ENCODE measurements at places on chromosomes 13 and 19.

DNA sequence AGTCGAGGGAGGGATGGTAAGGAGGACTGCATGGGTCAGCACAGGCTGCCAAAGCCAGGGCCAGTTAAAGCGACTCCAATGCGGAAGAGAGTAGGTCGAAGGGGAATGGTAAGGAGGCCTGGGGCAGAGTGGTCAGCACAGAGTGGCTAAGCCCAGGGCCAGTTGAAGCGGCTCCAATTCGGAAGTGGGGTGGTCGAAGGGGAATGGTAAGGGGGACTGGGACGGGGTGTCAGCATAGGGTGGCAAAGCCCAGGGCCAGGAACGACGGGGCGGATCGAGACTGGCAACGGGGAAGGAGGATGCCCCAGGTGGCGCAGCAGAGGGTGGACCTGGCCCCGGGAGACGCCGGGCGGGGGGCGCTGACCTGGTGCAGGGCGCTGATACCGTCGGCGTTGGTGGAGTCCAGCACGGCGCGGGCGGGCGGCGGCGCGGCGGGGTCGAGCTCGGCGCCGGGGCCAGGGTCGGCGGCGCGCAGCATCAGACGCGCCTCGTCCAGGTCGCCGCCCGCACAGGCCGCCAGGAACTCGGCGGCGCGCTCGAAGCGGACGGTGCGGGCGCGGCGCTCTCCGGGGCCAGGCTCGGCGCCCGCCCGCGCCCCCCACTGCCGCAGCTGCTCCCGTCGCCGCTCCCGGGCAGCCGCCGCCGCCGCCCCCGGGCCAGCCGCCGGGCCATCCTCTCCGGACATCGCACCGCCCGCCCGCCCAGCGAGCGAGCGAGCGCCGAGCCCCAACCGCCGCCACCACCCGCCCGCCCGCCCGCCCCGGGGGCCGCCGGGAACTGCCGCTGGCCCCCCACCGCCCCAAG, at the start of gene PPP1R12C:
Gene PPP1R12C (minus strand): TSS at position 779 of the 804 bp plus-strand sequence. CDS start 94 bp downstream, at position 685.
- no peak for DNase-seq

- no peak for DNase-seq
These were observed 88.1 kb downstream of the SHISA2 start for GRCh38 chr13:25963674-25964073.

DNA sequence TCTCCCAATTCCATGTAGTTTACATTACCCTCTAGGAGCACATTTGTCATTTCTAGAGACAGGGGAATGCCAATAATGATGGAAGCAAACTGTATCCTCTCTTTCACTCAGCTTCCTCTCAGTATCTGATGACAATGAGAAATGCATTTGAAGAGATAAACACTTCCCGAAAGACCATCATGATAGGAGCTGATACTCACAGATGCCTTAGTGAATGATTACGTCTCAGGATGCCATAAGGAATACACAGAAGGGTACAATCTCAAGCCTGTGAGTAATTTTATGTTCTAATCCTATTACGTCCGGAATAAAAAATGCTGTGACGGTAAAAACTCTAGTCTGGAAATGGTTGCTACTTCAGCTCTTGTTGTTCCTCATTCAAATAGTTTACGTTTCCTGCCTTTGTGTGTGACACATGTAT, 663.8 kb upstream of the MIR17HG start:
- DNase-seq: no peak

- no peak for DNase-seq
These were observed 60.6 kb upstream of the ZNF724 start for GRCh38 chr19:23310729-23311211.

GRCh38 chr19:53875602-53876325, 6.2 kb upstream of the PRKCG start:
- DNase-seq: no peak

GRCh38 chr13:44131069-44131614, 242.5 kb upstream of the SERP2 start:
- no peak for DNase-seq

DNA sequence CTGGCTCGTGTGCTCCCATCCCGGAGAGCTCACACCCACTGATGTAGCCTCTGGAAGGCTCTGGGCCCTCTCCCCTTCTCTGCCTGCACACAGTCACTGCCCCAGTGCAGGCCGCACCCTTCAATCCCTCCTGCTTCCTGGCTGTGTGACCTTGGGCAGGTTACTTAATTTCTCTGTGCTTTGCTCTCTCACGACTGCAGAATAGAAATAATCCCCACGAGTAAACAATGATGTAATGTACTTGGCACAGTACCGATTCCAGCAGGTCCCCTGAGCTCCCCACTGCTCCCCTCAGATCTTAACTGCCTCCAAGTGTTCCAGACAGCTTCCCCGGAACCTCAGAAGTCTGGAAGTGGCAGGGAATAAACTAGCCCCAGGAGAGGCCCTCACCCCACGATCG, 16.1 kb downstream of the LIG1 start:
- no peak for DNase-seq

DNA sequence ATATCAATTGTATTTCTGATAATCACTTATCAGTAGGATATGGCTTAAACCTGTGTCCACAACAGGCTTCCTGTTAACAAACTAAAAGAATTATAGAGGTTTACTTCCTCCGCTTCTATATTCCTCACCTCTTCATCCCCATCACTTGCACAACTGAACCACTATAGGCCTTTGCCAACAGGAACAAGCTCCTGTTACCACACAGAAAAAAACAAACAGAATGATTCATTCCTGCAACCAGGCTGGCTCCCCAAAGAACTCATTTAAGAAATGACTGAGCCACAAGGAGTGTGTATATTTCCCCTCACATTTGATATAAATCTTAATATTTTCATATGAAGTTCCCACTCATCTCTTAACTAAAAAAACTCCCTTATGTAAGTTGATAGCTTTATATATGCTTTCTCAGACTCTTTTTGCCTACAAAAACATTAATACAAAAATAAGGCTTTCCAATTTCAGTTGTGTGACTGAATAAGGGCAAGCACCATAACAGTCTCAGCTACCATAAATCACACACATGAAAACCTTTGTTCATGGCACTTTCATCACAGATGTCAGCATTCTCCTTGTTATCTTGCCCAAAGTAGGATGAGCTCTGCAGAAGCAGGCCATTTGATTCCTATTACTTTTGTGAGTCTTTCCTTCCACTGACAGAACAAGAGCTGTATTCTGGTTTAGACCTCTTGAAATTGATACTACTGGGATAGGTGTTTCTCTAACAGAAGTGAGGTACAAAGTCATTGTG, 366.8 kb downstream of the SLITRK1 start:
- DNase-seq: no peak

- DNase-seq: no peak
These were observed 3.1 kb upstream of the UBE2M start for GRCh38 chr19:58561373-58562121.

DNA sequence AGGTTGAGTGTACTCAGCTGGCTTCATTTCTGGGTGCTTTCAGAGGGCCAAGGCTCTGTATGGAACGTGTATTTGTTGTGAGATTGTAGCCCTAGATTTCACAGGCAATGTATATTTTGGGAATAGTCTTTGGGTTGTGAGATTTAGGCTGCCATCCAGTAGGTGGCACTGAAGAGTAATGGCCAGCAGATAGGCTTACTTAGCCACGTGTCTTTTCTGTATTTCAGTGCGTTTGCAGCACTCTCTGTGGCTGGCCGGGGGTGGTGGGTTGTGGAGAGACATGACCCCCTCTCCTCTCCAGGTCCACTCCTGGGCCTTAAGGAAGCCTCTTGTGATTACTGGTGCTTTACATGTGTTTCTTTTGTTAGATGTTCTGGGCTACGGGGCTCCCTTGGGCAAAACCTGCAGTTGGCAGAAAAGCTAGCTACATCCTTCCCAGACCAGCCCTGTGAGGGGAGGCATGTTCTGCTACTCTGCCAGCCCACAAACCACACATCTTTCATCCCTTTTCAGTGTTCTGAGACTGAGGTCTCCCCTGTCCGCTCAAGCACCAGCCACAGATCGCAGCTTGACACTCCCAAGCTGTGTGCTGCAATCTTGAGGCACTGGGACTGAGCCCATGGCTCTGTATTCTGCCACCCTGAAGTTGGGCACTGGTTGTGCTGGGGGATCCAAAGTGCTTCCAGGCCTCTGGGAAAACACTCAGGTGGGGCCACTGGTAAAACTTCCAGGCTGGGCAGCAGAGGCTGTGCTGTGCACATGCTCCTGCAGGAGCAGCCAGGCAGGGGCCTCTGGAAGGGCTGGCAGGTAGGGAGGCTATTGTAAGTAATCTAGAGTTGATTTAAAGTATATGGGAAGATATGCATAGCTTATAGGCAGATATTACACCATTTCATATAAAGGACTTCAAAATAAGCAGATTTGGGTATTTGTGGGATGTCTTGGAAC, 1096.8 kb upstream of the PCDH20 start:
- DNase-seq: no peak

DNA sequence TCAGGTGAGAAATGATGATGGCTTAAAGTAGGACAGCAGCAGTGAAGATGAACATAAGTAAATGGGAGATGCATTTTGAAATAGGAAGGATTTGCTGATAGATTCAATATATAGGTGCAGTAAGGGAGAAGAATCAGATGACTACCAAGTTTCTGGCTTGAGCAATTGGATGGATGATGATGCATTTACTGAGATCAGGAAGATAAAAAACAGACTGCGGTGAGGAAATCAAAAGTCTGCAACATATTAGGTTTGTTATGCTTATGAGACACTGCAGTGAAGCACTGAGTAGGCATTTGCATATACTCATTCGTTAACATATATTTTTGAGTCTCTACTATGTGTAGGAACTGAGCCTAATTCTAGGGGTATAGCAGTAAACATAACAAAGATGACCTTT, 184.2 kb downstream of the LACC1 start:
- DNase-seq: no peak

- DNase-seq: no peak
These were observed 797.8 kb downstream of the EFNB2 start for GRCh38 chr13:105737688-105738087.

DNA sequence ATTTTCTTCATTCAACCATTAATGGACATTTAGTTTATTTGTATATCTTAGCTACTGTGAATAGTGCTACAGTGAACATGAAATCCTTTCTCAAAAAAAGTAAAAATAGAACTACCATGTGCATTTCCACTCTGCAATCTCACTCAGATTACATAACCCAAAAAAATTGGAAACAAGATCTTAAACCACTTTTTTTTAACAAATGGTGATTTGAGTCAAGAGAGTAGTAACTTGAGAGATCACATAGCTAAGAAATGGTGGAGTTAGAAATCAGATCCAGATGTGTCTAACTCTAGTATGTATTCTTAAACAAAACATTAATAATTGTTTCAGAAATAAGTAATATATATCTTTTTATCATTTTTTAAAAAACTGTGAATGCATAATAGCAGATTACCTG, 318.3 kb upstream of the SGCG start:
- no peak for DNase-seq

- DNase-seq: no peak
These were observed 40.5 kb downstream of the MIPEP start for GRCh38 chr13:23848646-23849141.

- no peak for DNase-seq
These were observed 12.0 kb upstream of the NUMBL start for GRCh38 chr19:40702337-40703012.

GRCh38 chr13:110414931-110415330, 107.8 kb downstream of the COL4A2 start:
- DNase-seq: no peak

DNA sequence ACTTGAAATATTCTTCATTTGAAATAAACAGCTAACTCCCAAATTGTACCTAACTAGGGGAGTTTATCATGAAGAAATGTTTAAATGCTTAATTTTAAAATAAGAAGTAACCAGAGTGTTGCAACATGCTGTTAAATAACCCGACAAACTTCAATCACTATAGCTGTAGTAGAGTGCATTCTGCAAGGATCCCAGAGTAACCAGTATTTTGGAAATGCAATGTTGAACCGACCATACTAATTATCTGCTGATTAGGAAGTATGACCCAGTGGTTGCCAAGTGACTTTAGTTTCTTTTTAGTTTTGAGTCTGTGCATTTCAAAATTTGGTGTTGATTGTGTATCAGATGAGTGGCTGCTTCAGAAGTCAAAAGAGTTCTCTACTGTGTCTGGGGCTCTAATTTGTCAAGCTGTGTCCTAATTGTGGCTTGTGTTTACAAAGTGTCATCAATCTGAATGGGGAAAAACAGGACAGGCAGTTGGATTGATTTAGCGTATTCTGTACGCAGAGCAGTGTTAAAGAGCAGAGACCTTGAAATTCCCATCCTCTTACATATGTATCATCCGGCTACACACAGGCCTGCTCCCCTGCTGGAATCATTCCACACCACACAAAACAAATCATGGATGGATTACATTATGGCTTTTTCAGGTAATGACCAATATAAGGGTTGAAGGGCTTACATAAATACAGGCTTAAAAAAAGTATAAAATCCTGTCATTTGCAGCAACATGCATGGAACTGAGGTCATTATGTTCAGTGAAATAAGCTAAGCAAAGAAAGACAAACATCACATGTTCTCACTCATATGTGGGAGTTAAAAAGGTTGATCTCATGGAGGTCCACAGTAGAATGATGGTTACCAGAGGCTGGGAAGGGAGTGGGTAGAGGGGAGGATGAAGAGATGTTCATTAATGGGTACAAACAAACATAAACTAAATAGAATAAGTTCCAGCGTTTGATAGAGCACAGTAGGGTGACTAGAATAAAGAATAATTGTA, 351.5 kb downstream of the KLF12 start:
- DNase-seq: no peak

DNA sequence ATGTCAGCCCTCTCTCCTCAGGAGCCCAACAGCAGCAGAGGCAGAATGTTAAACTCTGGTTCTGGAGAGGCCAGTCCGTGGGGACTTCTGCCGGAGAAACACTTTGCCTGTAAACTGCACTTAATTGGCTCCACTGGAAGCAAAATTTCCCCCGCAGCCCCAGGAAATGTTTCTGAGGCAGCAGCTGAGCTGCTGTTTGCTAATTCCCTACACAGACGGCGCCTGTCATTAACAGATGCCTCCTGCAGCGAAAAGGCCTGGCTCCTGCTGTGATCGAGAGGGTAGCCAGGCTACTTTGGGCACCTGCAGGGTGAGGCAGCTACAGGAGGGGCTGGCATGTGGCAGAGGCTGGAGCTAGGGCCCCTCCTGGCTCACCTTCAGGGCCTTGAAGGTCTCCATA, 5.2 kb upstream of the TM6SF2 start:
- DNase-seq: no peak

DNA sequence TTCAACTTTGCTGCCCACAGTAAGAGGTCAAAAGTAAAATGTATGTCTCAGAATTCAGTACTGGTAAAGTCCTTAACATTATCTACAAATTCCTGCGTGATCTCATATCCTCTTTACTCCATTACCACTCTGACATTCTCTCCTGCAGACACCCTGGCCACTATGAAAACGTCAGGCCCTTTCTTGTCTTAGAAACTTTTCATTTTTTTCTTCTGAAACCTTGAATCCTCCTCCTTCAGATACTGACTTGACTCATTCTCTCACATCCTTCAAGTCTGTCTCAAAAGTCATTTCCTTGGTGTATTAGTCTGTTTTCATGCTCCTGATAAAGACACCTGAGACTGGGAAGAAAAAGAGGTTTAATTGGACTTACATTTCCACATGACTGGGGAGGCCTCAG, 262.3 kb downstream of the POU4F1 start:
- no peak for DNase-seq

DNA sequence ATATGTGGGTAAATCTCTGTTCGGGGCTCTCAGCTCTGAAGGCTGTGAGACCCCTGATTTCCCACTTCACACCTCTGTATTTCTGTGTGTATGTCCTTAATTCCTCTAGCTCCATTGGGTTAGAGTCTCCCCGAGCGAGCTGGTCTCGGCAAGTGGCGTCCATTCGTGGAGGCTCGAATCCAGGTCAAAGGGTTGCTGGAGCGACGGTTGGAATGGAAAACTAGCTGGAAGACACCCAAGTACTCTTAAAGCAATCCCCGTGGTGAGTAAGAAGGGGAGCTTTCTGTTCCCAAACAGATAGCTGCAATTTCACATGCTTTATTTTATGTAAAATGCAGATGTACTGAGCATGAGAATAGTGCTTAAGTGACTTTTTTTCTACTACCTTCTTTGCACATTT, 277.5 kb upstream of the SGCG start:
- no peak for DNase-seq
